ENCODE measurements at places on chromosomes 12 and 14.

- no peak for DNase-seq
Measured at GRCh38 chr12:96710127-96710745, 196.8 kb upstream of the NEDD1 start.

- no peak for DNase-seq
Measured at GRCh38 chr12:590206-590750, 73.0 kb downstream of the NINJ2 start.

DNA sequence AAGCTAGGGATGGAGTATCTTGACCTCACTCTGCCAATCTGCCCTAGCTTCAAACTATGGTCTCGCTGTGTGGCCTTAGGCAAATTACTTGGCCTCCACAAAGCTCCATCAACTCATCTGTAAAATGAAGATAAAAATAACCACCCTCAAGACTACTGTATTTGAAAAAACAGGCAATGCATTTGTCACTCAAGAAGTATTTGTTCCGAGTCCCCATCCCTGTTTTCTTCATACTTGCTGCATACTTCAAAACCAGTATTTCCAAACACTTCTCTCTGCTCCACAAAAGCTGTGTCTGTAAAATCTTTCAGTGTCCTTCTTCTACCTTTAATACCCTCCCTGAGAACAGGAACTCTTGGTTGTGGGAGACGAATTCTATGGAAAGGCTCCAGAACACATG lies 47.9 kb downstream of the GTF2A1 start:
- no peak for DNase-seq

GRCh38 chr14:20376071-20376588 lies 32.7 kb downstream of the PARP2 start:
- DNase-seq = no peak

Measured in DMS79 treated with DMSO at 0.1 percent for 48 hours (cell line).